Cortex of kidney (tissue), 1 donor: ENCODE measurements at places on chromosomes 2 and 18.

DNA sequence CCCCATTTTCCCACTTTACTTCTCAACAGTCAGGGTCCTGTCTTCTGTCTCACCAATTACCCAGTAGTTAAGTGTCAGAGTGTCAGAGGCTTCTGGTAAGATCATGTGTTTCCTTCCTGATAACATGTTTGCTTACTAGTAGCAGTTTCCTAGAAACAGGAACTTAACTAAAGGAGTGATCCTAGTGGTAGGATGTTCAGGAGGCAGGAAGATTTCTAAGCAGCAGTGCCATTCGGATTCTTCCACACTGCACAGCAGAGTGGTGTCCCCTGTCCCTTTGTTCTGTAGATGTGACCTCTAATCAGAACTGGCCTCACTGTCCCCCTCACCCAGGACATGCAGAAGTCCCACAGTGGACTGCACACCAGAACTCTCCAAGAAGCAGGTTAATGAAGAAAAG, 221.8 kb upstream of the OSR1 start:
- no peak for DNase-seq

DNA sequence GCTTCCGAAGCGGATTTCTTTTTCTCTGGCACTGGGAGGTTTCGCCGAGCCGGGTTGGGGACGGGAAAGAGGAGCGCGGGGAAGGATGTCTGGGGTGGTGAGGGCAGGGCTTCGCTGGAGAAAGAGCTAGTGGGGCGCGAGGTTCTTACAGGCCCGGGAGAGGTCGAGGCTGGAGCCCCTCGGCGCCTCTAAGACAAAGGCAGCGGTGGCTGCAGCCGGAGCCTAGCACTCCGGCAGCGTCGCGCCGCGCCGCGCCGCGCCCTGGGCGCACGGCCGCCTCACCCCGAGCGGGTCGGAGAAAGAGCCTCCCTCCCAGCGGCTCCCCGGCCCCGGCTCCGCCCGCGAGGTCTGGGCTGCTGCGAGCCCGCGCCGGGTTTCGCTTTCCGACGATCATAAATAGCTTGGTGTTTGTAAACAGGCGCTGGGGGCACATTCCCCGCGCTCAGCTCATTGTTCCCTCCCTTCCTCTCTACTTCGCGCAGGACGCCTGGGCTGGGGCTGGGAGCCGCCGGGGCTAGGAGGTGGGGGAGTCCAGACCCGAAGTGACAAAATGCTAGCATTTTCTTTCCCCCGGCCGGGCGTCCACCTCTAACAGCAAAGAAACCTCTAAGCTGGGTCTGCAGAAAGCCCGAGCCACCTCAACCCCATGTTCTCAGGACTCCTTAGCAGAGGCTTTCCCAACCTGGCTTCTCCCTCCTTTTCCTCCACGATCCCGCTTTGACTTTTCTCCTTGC, 813 bp upstream of the MEIS1 start:
- DNase-seq: no peak

- no peak for DNase-seq
Measured at GRCh38 chr2:171547720-171548119, 25.4 kb downstream of the CYBRD1 start.

GRCh38 chr2:60484133-60484645, 69.3 kb downstream of the BCL11A start:
- no peak for DNase-seq

- DNase-seq: no peak
Measured at GRCh38 chr2:211823886-211824479, 714.6 kb downstream of the ERBB4 start.

DNA sequence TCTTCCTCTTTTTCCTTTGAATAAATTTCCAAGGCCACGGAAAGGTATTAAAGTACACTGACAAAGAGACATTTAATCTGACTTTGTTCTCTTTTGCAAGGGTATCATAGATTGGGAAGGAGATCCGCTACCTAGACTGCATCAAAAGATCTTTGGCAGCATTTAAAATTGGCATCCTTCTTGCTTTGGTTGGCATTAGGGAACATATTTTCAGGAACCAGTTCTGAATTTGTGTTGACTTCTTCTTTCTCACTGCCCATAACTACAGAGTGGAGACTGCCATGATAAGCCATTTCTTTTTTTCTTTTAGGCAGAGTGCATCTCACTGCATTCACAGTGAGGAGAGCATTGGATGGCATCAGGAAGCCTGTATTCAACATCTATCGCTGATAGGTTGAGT, 83.4 kb downstream of the DOCK10 start:
- DNase-seq: no peak

GRCh38 chr18:24825397-24825796, 365.0 kb downstream of the HRH4 start:
- DNase-seq: no peak

DNA sequence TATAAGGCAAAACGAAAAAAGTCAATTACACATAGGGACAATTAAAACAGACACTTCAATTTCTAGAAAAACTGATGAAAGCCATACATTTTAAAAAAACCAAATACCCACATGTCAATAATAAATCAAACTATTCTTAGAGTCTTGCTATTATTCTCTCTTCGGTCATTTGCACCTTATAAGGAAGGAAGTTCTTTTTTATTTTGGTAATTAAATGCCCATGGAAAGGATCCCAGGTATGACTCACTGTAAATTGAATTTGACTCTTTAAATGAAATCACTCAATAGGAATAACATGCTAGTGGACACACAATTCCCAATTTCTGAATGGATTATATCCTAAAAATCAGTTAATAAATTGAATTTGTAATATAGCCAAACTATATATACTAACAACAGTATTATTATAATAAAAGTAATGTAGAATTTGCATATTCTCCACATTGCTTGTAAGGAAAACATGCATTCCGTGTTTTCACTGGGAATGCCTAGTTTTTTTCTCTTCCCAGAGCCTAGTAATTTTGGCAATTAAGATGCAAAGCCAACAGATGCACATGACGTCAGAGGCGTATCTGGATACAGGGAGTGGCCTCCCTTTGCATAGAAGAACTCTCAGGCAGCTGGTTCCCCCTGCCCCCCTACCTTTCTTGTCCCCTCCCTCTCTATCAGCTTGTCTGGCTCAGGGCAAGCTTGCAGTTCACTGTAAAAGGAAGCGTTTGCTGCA, 153.5 kb upstream of the PGAP1 start:
- DNase-seq: no peak

DNA sequence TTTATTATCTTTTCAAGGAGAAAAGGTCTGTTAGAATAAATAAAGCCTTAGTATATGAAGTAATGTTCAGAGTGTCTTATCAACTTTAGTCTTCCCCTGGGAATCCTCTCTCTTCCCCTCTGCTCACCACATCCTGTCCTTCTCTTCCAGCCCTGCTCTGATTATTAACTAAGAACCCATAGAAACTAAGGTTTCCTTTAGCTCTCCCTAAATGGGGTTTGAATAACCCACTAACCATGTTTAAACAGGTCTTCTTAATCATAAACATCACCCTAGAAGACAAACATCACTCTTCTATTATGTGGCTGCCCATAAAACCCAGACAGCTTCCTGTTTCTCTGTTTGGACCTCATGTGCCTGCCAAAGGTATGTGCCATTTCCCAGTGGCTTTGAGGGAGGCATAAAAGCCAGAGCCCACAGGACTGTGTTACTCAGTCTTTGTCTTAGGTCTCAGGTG, 50.1 kb downstream of the SLC14A1 start:
- DNase-seq: no peak

DNA sequence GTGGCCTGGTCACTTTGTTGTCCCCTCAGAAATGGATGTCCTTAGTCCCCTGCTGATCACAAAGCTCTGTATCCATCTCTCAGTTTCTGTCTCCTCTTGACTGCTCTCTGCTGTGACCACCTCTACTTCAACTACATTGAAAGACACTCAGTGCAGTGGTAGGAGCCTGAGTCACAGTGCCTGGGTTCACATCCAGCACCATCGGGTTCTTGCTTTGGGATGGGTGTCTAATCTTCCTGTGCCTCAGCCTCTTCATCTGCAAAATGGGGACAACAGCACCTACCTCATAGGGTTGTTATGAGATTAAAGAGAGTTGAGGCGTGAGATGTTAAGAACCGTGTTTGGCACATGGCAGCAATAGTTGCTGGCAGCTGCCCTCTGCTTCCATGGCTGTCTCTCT, 30.6 kb downstream of the YPEL5 start:
- no peak for DNase-seq

DNA sequence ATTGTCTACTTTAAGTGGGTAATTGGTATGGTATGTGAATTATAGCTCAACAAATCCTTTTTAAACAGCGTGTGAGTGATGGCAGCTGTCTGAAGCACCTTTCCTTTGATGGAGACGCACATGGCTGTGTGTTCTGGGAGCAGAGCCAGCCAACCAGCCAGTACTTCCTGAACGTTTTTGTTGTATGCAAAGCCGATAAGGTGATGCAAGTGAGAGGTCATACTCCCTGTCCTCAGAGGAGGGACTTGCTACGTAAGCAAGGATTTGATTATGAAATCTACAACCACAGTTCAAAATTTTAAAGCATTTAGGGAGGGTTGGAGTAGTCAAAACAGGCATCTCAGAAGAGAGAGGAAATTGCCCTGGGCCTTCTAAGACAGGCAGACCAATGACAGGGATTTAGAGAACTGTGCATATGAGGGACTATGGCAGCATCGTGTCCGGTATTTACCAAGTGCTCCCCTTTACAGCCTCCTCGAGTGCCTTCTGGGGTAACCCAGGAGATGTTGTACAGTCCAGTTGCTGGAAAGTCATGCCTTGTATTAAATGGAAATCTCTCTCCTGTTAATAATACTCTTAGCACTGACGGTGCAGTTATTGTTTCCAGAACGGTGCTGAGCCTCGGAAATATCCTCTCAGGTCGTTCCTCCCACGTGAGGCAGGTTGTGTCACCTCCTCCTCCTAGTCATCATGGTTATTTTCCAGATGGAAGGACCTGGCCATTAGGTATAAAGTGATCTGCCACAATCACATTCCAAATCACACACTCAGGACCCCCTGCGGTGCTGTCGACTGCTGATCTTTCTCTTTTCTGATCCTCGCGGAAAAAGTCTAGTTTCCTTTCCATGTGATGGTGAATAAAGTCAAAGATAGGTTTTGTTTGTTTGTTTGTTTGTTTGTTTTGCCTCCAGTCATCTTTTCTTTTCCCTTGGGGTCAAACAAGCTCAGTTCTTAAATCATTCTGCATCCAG, 28.4 kb downstream of the ARHGEF4 start:
- DNase-seq: no peak

- DNase-seq: no peak
Measured at GRCh38 chr18:74126684-74127655, 20.7 kb downstream of the FBXO15 start.

GRCh38 chr2:154203902-154204301, 332.2 kb downstream of the GALNT13 start:
- DNase-seq: no peak

- DNase-seq: no peak
Measured at GRCh38 chr2:58448845-58449244, 207.7 kb upstream of the FANCL start.

DNA sequence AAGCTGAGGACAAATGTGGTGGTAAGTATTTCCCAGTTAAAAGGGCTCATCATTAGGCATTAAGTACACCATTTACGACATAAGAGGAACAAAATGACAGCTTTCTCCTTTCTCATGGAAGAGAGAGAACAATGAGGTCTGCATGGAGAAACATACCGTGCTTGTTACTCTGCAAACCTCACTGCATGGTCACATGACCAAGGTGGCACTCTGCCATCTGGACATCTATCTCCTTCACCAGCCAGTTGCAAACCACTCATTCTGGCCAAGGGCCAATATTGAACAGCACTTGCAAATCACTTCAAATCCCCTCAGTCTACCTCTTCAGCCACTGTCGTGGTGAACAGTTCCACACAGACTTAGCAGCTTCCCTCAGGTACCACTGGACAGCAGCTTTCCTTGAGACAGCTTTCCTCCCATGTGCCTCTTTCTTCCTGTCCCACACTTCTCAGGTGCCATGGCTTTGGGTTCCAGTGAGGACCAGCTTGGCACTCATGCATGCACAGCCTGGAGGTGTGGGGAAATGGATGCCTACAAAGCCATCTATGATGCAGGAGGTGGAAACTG, 29.5 kb upstream of the DPP4 start:
- no peak for DNase-seq

- no peak for DNase-seq
Measured at GRCh38 chr2:60742419-60742818, 13.6 kb upstream of the PAPOLG start.

DNA sequence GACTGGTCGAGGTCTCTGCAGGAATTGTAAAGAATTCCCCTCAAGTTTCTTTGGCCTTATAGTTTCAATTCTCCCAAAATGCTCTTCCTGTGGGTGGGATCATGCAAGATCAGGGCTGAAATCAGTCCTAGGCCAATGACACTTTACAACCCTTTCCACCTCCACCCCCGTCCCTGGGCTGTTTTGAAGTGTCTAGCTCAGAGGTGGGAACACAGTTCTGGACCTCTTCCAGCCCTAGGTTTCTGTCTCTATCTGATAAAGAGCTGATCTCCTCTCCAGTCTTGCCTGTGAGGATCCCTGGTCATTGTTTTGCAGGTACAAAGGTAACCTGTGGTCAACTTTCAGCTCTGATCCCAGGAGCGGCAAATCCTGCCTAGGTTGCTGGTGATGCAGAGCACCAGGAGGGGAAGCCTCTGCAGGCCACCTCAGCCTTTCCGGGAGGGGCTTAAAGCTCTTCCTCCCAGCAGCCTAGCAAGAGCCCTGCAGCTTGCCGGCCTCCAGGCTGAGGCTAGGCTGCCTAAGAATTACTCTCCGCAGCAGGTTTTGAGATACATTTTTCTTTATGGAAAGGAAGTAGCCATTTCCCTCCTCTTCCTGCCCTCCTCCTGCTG, 69.8 kb upstream of the WIPF1 start:
- no peak for DNase-seq

DNA sequence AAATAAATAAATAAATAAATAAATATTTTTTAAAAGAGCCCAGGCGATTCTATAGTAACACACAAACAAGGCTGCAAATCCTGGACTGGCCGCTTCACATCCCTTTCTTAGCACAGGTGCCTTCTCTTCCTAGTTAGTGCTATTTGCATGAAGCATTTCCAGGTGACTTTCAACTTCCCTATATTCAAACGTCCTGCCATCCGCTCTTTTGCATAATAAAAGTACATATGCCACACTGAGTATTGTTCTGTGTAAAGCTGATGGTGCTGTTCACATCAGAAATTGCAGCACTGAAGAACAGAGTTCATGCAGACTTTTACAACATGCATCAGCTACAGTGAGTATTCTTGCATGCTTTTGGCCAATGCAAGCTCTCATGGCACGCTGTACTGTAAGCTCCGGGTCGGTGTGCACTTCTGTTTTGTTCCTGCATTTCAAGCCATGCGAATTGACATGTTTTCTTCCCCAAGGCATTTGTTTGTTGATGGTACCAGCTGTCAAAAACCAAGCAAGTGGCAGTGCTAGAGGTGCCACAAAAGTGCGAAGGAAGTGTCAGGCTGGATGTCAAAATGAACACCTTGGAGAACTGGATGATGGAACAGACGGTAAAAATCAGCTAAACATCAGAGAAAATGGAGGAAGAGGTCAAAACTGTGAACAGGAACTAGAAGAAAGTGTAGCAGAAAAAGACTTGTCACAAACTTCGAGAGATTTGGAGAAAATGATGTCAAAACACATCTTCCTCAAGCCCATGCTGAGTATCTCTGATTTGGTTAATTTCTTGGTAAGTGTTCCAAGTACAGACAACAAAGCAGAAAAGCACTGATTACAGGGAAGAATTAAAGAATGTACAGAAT, 25.5 kb upstream of the CEP68 start:
- no peak for DNase-seq
